ENCODE measurements at places on chromosomes 12 and 14.

GRCh38 chr12:85627584-85627983 lies 208.6 kb downstream of the RASSF9 start:
- no peak for DNase-seq

DNA sequence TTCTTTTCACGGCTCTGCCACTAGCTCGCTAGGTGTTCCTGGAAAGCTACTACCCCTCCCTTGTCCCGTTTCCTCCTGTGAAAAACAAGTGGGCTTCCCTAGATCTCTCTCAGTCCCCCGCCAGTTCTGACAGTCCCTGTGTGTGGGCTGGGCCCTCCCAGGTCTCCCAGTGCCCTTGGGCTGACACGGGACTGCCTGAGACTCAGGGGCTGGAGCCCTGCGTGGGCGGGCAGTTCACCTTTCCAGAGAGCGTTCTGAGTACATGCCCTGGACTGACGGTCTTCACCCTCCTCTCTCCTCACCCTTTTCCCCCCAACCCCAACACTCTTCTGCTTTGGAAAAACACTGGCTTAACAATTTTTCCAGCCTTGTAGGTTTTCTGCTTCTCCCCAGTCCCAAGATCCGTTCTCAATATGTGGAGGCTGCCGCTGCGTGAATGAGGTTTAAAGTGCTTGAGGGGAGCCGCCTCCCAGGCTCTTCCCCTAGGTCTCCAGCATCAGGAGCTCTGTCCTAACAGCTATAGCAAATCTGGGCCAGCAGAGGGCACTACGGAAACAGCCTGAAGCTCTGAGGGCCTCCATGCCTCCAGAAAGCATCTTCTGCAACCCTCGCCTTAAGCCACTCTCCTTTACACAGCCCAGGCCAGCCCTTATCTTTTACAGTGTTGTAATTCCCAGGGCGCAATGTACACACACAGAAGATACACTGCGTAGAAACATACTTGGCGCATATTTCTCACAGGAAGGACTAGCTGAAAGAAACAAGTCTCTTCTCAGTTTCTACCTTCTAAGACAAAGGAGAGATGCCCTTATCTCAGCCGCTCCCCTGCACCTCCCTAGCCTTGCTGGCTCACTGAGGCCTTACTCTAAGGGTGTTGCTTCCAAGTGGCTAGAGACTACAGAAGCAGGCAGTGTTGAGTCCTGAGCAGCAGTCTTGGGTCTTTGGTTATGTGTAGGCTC lies 10.4 kb upstream of the DCD start:
- DNase-seq, result no peak

GRCh38 chr14:51093371-51094281 lies 1.3 kb downstream of the TRIM9 start:
- DNase-seq, result no peak

GRCh38 chr12:67520606-67521005 lies 127.9 kb upstream of the DYRK2 start:
- no peak for DNase-seq

- no peak for DNase-seq
Measured at GRCh38 chr14:63474844-63475243, 68.3 kb downstream of the PPP2R5E start.

GRCh38 chr14:66224492-66225178 lies 261.5 kb upstream of the CCDC196 start:
- DNase-seq, result no peak

- DNase-seq, result no peak
Measured at GRCh38 chr12:45986641-45987339, 3.6 kb downstream of the SCAF11 start.

- no peak for DNase-seq
Measured at GRCh38 chr14:73599499-73599898, 7.8 kb downstream of the ACOT4 start.

GRCh38 chr12:11807458-11807857 lies 158.0 kb downstream of the ETV6 start:
- DNase-seq, result no peak

GRCh38 chr14:61388976-61389576 lies 67.7 kb downstream of the PRKCH start:
- DNase-seq, result no peak

DNA sequence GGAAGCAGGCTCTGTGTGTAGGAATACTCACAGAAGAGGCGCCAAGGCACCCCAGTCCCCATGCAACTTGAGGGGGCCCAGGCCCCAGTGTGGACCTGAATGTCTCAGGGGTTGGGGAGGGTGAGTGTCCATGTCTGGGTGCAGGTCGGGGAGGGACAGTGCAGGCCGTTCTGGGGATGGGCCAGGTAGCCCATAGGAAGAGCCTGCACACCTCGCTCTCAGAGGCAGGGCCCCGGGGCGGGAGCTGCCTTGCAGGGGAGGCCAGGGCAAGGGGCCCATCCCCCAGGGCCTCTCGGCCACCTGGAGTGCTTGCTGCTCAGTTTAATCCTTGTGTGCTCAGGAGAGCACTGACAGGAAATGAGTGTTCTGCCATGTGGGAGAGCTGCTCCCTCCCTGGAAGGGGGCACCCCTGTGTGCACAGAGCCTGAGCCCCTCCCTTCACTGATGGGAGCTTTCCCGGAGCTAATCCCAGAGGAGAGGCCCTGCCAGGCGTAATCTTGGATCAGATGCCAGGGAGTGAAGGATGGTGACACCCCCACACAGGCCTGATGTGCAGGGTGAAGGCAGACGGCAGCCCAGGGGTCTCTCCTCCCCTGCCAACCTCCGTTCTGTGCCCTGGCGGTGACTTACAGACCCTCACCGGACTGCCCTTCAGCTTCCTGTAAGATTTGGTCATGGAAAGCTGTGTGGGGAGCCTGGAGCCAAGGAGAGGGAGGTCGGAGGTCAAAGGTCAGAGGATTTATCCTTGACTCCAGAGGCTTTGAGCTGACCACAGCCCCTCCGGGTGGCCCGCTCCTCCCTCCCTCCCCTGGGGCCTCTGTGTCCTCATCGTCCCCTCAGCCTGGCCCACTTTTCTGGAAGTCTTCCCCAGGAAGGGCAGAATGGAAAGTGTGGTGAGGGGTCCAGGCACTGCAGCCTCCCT lies 24.4 kb upstream of the FBRSL1 start:
- DNase-seq, result no peak

- DNase-seq, result no peak
Measured at GRCh38 chr12:93612776-93613175, 40.3 kb downstream of the SOCS2 start.

DNA sequence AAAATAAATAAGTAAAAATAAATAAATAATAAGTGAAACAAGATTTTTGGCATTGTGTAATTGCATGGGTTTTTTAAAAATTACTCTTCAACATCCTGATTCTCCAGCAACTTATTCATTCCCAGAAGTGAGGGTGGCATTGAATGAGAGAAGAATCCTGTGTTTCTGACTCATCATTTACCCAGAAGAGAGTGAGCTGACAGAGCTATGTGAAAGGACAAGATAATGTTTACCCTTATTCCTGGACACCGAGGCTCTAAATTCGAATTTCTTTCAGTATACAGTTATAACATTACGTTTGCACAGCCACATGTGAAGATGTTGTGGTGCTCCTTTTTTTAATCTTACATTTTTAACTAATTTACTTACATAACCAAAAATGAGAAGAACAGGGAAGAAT lies 36.4 kb downstream of the BBS10 start:
- no peak for DNase-seq

DNA sequence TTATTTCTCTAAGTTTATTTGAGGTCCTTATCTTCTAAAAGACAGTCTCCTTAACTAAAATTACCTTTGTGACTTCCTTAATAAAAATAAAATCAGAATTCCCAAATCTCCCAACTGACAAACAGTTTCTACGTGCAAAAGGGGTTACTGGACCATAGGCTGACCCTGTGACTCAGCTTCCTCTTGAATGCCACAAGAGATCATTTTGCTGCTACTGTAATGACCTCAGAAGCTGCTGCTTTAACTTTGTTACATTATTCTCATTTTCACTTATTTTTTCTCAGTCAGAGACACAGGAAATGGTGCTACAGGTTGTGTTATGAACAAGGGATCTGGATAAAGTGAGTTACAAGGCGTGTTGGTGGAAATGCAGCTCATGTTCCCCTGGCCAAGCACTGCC lies 132.2 kb upstream of the TMTC2 start:
- no peak for DNase-seq

GRCh38 chr14:35292770-35293561 lies 784 bp downstream of the PSMA6 start:
- DNase-seq, result no peak

- no peak for DNase-seq
Measured at GRCh38 chr14:99573000-99573330, 31.0 kb downstream of the CCDC85C start.

DNA sequence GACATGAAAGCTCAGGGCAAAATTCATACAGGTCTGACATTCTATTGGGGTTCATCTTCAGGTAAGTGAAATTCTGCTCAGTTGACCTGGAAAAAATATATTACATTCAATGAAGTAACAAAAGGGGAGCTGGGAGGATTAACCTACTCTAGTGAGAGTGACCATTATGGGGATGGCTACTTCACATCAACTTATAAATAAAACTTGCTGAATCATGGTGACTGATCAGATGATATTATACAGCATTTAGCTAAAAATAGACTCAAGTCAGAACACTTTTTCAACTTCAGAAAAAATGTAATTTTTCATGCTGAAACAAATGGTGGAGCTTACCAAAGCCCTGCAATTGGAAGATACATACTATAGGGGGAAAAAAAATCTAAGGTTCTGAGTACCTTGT lies 800.2 kb downstream of the FSCB start:
- DNase-seq, result no peak

- DNase-seq, result no peak
Measured at GRCh38 chr12:10528174-10528953, 22.7 kb downstream of the EIF2S3B start.

GRCh38 chr12:60021235-60021634 lies 425.4 kb downstream of the SLC16A7 start:
- DNase-seq, result no peak

- no peak for DNase-seq
Measured at GRCh38 chr12:14892726-14893505, 7.3 kb upstream of the MGP start.

- no peak for DNase-seq
Measured at GRCh38 chr14:104187931-104188726, 49.7 kb downstream of the KIF26A start.

- DNase-seq, result no peak
Measured at GRCh38 chr12:103680591-103681141, 93.6 kb downstream of the STAB2 start.

GRCh38 chr14:24032727-24033418 lies 18.9 kb upstream of the CARMIL3 start:
- DNase-seq, result no peak

- no peak for DNase-seq
Measured at GRCh38 chr12:2696136-2696535, 98.6 kb upstream of the FKBP4 start.

DNA sequence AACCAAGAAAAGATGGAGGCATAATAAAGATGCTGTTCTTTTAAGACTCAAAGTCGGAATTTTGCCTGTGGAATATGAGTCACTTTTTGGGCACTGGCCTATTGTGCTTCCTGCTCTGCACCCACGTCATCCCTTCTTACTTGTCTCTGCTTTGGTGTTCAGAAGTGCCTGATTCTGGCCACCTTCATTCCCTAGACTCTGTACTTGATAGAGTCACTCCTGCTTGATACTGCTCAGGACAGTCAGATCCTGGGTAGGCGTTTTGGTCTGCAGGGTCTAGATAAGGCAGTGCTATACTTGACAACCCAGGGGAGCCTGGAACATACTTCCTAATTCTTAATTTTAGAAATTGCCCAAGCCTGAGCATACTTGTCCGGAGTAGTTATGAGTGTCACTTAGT lies 1.9 kb downstream of the LRRK2 start:
- DNase-seq, result no peak

DNA sequence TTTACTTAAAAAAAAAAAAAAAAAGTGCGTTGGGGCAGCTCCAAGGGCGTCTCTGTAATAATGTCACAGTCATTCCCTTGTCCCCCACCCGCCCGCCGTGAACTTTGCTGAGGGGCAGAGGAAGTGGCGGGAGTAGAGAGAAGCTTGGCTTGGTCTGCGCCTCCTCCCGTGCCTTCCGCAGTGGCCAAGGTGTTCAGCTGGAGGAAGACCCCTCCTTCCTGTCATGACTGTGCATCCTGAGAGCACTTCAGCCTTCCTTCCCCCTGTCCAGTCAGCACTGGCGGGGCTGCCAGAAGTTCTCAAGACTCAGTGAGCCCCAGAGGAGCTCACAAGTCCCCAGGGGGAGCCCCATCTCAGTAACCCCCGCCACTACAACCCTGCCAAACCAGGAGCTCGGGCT lies 32.2 kb downstream of the AACS start:
- no peak for DNase-seq

GRCh38 chr14:72793156-72793939 lies 100.6 kb downstream of the DPF3 start:
- no peak for DNase-seq

DNA sequence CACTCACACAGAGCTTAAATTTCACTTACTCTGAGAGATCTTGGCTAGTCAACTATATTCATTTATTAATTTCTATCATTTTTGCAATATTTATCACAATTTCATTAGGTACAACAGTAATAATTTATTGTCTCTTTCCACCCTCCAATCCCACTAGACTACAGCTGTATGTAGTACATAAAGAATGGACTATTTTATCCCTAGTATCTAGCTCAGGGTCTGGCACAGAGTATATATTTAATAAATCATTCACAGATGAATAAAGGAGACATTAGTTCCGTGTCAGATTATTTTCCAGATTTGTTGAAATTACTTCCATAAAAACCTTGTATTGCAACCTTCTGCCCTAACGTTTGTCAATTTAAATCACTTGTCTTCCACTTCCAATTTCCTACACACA lies 1781.1 kb upstream of the SEL1L start:
- DNase-seq, result no peak

DNA sequence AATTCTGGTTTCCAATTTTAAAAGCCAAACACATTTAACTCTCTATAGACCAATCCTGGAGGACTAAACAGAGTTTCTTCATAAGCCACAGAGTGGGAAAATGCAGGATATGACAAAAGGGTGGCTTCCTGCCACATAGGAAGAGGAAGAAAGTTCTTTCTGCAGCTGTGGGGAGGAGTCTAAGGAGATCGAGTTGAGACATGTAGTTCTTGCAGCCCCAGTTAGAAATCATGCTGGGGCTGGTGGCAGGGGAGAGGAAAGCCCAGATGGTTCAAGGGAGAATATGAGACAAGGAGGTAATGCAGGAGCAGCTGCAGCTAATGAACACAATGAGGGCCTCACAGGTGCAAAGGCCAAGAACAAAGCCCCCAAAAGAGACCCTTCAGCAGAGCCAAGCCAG lies 85.0 kb upstream of the ARID2 start:
- DNase-seq, result no peak

- no peak for DNase-seq
Measured at GRCh38 chr12:94289461-94290312, 141.3 kb downstream of the PLXNC1 start.

DNA sequence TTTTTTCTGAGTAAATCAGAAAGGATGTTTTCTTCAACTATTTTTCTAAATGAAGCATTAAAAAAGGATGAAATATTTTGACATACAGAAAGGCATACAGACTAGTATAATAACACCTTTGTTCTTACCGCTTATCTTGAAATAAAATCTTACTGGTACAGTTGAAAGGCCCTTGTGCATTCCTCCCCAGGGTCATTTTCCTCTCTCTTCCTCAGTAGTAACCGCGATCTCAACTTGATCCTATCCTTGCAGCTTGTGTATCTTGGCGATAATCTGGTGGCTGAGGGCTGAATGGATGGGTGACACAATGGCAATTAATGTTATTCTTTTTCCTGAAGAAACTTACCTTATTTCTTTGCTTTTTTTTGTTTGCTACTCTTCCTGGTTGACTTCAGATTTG lies 18.5 kb downstream of the GAS2L3 start:
- DNase-seq, result no peak

Data from liver (tissue), 10 donors.